ENCODE measurements at places on chromosomes 2 and 18.

DNA sequence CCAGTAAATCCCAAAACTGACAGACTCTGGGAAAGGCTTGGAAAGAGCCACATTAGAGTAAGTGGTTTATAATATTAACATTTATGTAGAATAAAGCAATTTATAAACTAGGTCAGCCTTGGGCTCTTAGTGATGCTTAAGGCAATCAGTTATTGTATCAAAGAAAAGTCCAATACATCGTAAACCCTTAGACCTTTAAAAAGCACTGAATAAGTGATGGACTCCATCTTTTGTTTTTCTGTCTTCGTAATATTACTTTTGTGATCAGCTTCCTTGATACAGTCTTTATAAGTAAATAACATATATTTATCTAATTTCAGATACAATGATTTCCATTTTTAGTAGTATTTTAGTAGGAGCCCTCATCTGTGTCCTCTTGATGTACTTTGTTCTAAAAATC, 28.7 kb downstream of the DDX1 start:
- DNase-seq: no peak

DNA sequence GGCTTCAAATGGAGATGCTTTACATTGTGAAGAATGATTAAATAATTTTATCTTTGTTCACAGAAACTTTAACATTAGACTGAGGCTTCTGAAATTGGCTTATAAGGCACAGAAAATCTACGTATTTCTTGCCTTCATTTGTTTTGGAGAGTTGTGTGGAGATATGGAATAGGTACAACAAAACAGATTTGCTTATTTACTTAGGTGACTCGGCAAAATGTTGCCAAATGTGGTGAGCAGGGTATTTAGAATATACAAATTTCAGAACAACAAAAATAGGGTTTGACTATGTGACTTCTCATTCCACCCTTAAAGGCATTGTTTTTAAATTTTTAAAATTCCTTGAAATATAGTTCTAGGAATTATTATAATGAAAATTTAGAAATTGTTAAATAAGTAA, 134.2 kb downstream of the KCNJ3 start:
- no peak for DNase-seq

DNA sequence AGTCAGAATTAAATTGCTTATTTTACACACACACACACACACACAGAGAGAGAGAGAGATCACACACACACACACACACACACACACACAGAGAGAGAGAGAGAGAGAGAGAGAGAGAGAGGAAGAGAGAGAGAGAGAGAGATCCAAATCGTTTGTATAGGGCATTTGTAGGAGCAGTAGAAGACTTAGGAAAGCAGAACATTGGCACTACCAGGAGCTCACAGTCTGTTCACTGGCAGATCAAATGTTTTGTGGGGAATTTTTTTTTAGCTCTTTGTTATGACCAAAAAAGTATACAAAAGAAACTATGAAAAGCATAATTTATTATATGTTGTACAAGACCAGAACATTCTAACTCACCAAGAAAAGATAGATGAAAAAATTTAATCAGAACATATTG, 81.8 kb downstream of the MBD5 start:
- no peak for DNase-seq

GRCh38 chr18:41923446-41923845, 31.6 kb upstream of the PIK3C3 start:
- no peak for DNase-seq

DNA sequence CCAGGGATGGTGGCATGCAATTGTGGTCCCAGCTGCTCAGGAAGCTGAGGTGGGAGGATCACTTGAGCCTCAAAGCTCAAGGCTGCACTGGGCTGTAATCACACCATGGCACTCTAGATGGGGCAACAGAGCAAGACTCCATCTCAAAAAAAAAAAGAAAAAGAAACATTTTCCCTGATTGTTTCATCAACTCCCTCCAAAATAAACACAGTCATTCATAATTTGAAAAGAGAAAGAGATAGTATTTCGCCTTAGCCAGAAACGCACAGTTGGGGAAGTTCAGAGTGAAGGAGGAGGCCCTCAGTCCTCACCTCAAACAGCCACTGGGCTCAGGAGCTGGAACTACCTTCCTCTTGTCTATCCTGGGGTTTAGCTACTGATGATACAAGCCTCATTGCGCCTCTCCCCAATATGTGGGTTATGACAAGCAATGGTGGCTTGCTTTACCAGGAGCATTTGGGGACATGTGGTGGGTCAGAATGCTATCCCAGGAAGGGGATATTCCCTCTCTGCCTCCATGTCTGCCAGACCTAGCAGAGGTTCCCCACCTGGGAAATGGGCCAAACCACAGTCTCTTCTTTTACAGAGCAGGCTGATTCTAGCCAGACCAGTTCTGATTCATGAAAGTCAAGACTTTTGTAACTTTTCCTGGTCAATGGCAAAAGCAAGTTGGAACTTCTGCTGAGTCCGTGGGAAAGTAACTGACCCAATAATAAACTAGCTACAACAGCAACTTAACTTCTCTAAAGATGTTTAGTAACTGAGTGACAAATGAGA, 22.2 kb upstream of the TMEM87B start:
- peak; percentile 55 for DNase-seq

GRCh38 chr2:25421289-25421688, 79.6 kb upstream of the DNMT3A start:
- DNase-seq: no peak

DNA sequence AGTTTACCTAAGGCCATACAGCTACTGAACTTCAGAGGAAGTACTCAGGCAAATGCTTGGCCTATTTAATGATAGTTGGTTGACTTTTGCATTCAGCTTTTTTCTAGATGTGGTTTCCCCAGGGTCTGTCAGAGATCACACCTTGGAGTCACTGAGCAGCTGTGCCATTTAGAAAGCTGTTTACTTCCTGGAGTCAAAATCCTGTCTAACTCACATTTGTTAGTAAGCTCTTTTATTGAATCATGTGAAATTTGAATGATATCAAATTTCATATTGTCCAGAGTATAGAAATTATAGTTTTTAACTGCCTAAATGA, 7.6 kb upstream of the TRIB2 start:
- DNase-seq: no peak

- no peak for DNase-seq
Measured at GRCh38 chr2:64139956-64140355, 4.3 kb downstream of the PELI1 start.
